ENCODE measurements at places on chromosomes 2 and 18.

- DNase-seq, result no peak
Measured at GRCh38 chr18:42080340-42080739, 125.3 kb downstream of the PIK3C3 start.

DNA sequence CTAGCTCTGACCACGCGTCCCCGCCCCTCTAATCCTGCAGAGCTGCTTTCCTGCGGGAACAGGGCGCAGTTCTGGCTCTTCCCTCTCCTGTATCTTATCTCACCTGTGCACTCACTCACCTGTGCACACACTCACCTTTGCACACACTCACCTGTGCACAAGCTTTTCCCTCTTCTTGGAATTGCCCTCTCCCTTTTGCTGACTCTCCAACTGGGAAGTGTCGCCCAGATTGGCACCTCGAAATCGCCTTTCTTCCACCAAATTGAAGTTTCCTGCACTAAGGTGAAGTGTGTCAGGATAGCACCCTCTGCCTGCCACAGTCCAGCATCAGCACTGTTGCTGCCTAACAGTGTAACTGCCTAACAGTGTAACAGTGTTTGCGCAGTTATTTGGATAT lies 566 bp upstream of the CMPK2 start:
- no peak for DNase-seq

DNA sequence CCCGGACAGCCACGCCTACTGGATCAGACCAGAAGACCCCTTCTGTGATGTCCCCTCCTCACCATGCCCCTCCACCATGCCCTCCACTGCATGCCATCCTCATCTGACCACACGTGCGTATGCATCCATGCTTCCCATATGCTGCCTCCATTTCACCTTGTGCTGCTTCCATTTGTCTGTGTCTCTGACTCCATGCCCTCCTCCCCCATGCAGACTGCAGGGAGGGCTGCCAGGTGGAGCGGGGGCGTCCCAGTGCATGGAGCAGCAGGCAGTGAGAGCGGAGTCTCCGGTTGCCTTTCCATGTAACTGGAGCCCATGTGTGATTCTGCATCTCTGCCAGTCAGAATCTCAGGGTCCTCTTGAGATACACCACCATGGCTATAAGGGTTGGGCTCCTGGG lies 52.6 kb downstream of the COA5 start:
- no peak for DNase-seq

DNA sequence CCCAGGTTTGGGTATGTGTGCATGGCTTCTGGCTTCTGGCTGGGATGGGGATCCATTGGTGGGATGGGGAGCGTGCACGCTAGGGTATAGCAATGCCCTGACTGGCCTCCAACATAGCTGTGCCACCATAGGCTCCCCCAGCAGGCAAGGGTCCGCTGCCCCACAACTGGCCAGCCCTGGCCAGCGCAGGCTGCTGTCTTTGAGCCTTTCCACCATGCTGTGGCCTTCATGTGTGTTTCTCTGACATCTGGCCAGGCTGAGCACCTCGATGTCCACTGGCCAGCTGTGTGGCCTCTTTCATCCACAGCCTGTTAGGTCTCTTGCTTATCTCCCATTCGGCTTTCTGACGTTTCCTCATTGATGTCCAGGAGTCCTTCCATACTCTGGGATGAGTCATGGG lies 231.3 kb downstream of the NDUFA10 start:
- DNase-seq, result no peak

- no peak for DNase-seq
Measured at GRCh38 chr2:2291500-2292260, 39.4 kb downstream of the MYT1L start.

- no peak for DNase-seq
Measured at GRCh38 chr18:25895518-25895917, 194.9 kb downstream of the SS18 start.

GRCh38 chr18:58156516-58156915 lies 112.5 kb downstream of the NEDD4L start:
- no peak for DNase-seq

- no peak for DNase-seq
Measured at GRCh38 chr18:50606609-50607008, 46.7 kb downstream of the MAPK4 start.

DNA sequence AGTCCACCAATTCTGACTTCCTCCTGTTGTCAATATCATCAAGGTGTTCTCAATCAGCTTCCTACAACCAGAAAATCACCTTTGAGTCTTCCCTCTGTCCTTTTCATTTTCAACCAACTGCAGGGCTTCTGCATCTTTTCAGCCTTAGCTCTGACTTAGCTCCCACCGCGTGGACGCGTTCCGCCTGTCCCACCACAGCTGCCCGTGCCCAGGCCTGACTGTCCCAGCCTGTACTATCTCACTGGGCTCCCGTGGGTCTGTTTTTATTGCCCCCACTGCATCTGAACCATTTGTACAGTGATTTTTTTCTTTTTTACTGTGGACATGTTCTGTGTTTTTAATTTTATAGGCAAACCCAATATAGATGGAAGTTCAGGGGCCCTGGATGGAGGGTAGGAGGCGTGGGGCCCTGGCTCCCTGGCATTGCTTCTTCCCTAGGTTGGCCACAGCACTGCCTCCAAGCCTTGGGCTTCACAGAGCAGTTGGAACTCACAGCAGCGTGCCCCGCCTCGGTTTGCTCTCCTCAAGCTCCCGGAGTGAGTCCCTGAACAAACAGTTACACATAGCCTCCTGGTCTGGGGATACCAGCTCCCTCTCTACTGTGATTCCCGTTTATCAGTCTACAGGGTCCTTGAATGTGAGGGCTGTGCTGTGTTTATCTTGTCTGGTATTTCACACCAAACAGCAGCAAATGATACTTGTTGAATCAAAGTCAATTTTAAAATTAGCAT lies 280.6 kb upstream of the PXDN start:
- no peak for DNase-seq

Measured in esophagus squamous epithelium (tissue), 5 donors.